Stimulated activated CD4-positive, alpha-beta T cell treated with anti-CD3 and anti-CD28 coated beads, Interleukin-12 subunit alpha, Interleukin-12 subunit beta, amount 100 ng/mL, for 48 hours (primary cell): ENCODE measurements at places on chromosomes 3 and 15.

GRCh38 chr3:128317698-128318231 is 148.9 kb downstream of the DNAJB8 start:
- DNase-seq, result no peak

GRCh38 chr3:13976469-13976868 is 96.6 kb upstream of the WNT7A start:
- no peak for DNase-seq

- no peak for DNase-seq
Observed at GRCh38 chr3:78919021-78919755, 848.6 kb downstream of the ROBO1 start.

GRCh38 chr3:52893723-52894122 is 3.6 kb downstream of the STIMATE start:
- DNase-seq, result no peak

- no peak for DNase-seq
Observed at GRCh38 chr15:93610944-93611343, 521.9 kb upstream of the RGMA start.

- DNase-seq, result no peak
Observed at GRCh38 chr3:94226078-94226477, 163.2 kb downstream of the NSUN3 start.

GRCh38 chr3:78588906-78589621 is 1178.7 kb downstream of the ROBO1 start:
- DNase-seq, result no peak
